ENCODE measurements at places on chromosomes 5 and 9. TPM values are rescaled to one million over a fixed set of nuclear protein-coding genes. Genes with fewer than 3 reads are reported as not detected.

Gene GLRA1
- not detected for total RNA-seq

Gene PCDHB15
- 0.04 TPM for total RNA-seq

Gene CTXN3
- total RNA-seq = not detected

Gene GABRP
- not detected for total RNA-seq

Gene RGS3
- total RNA-seq = 42.6 TPM

Gene PCDHGB2
- 0.08 TPM for total RNA-seq

Gene ELL2
- total RNA-seq = 119 TPM

Gene SLIT3
- 13.8 TPM for total RNA-seq

Gene SERF1A
- 12.3 TPM for total RNA-seq

Gene SLC36A2
- total RNA-seq = not detected

Gene SNCAIP
- total RNA-seq = not detected

Gene FOXD4
- 0.65 TPM for total RNA-seq

Gene SPATA31A6
- total RNA-seq = not detected

Gene MOB3B
- total RNA-seq = 14.0 TPM

Gene FOXD4L5
- total RNA-seq = not detected

Gene SIT1
- total RNA-seq = not detected

Gene NR2F1
- total RNA-seq = not detected

Gene DNAI1
- not detected for total RNA-seq

Gene ASPN
- not detected for total RNA-seq

Gene BHMT2
- not detected for total RNA-seq

Gene FBP2
- total RNA-seq = not detected

Gene CNTRL
- 11.9 TPM for total RNA-seq

Gene PARP8
- total RNA-seq = 7.6 TPM

Gene PPP2R2B
- 1.8 TPM for total RNA-seq

Gene CATSPER3
- not detected for total RNA-seq

Gene MCCC2
- total RNA-seq = 39.6 TPM

Gene CREB3
- 49.3 TPM for total RNA-seq

Gene GRM6
- not detected for total RNA-seq

Gene SH3TC2
- total RNA-seq = 12.1 TPM

Gene TBC1D9B
- total RNA-seq = 59.3 TPM

Gene TMEM232
- not detected for total RNA-seq

Gene SIGMAR1
- total RNA-seq = 248 TPM

Gene BTNL8
- total RNA-seq = not detected

Gene SLC34A3
- total RNA-seq = not detected

Gene SLC26A2
- 6.5 TPM for total RNA-seq

Gene ASS1
- 26.6 TPM for total RNA-seq

Gene CHSY3
- total RNA-seq = 0.15 TPM

Gene HRH2
- total RNA-seq = not detected

Gene RLN2
- total RNA-seq = 0.15 TPM
